Fibroblast of skin of back (primary cell): ENCODE measurements at places on chromosomes 7 and 10.

- no peak for DNase-seq
These were observed 110.2 kb downstream of the MYO3A start for GRCh38 chr10:26044141-26044749.

- DNase-seq: no peak
These were observed 120.6 kb downstream of the BAMBI start for GRCh38 chr10:28797904-28798371.

DNA sequence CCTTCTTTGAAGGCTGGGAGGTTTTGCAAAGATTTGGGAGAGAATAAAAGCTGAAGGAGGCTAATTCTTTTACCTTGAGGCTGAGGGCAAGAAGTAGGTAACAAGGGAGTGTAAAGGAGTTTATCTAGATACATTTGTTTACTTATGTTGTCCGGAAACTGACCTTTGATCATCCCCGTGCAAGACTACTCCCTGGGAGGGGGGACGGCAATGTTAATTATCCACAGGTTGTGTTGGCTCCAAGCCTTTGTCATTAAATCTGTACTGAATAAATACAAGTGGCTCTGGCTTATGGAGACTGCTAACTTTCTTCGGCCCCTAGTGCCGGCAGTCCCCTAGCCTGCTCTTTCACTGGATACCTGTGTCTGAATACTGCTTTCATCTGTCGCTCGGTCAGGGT lies 1250.6 kb upstream of the LRRTM3 start:
- no peak for DNase-seq

- no peak for DNase-seq
These were observed 241.8 kb downstream of the CREB5 start for GRCh38 chr7:28654110-28654509.

DNA sequence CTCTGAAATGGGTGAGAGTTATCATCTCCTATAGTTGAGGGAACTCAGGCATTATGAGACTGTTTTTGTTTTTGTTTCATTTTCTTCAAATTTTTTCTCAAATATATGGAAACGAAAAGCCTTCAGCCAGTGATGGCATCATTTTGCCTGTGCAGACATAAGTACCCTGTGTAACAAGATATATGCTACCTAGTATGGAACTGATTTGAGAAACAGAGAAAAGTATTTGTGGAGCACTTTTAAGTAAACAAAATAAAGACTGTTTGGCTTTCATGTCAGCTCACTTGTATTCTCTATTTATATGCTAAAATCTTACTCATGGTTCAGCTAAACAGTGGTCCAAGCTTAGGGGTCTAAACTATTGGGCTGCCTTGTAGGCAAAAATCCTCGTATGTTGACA lies 150.6 kb downstream of the WNT2 start:
- DNase-seq: no peak

- no peak for DNase-seq
These were observed 12.5 kb downstream of the SHOC2 start for GRCh38 chr10:110931769-110932381.

DNA sequence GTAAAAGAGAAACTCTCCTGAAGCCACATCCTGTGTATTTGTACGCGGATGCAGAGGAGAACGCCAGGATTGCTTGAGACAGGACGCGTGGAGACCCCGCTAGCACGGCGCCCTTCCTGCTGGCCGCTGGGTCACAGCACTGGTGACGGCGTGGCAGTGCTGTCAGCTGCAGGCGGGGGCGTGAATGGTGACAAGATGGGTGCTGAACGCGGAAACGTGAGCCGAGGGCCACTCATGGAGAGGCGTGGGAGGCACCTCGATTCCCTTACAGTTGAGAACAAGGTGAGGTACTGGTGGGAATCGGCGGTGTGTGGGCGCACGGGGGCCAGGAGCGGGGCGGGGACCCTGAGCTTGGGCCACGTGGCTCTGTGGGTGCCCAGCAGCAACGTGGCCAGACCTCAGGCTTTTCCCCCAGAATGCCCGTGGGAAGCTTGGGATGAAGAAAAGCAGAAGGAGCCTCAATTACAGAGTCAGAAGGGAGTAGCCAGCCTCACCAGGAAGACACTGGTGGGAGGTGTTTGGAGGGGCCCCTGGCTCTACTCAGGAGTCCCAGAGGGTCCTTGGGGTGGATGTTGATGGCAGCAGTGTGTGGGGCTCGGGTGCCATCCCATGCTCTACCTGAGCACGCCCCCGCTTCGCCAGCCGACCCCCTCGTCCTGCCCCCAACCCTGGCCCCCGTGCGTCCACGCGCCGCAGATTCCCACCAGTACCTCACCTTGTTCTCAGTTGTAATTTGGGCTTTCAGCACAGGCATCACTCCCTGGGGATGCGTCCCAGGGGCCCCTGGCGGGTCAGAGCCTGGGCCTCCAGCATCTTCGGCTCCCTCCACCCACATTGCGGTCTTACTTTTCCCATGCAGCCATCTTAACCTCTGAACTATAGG lies 208.4 kb upstream of the TCERG1L start:
- no peak for DNase-seq

DNA sequence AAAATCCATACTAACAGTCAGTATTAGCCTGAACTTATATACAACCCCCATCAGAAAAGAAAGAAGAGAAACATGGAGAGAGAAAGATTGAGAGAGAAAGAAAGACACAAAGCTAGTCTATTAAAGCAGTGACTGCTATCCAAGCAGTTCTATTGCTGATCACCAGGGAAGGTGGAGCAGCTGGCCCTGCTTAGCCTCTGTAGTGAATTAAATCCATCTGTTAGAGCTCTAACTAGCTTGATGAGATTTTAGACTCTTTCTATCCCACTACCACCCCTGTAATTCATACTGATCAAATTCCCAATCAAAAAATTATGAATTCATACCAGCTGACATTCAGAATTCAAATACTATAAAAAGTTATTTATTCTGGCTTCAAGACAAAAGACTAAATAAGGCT lies 486.0 kb upstream of the LRRN3 start:
- no peak for DNase-seq
